ENCODE measurements at places on chromosomes 6 and 20. TPM values are rescaled to one million over a fixed set of nuclear protein-coding genes. Genes with fewer than 3 reads are reported as not detected.

MARCKS gene
- total RNA-seq = 72.0 TPM

SNAP25 gene
- 17.1 TPM for total RNA-seq

RRAGD gene
- total RNA-seq = 3.1 TPM

TMEM170B gene
- total RNA-seq = 2.4 TPM

THBD gene
- total RNA-seq = 2.5 TPM

NOL4L gene
- total RNA-seq = 7.3 TPM

PAX1 gene
- not detected for total RNA-seq

EYA4 gene
- 0.23 TPM for total RNA-seq

TAF4 gene
- 19.8 TPM for total RNA-seq

C20orf141 gene
- total RNA-seq = not detected

ENPP1 gene
- 8.1 TPM for total RNA-seq

ESF1 gene
- 17.5 TPM for total RNA-seq

ENPP4 gene
- total RNA-seq = 3.9 TPM

ATXN1 gene
- 35.3 TPM for total RNA-seq

MCUR1 gene
- total RNA-seq = 12.7 TPM

SLC22A16 gene
- total RNA-seq = 0.50 TPM

NMBR gene
- not detected for total RNA-seq

ZSCAN31 gene
- total RNA-seq = 25.5 TPM

RIPPLY2 gene
- not detected for total RNA-seq

CCDC170 gene
- 11.0 TPM for total RNA-seq
